ENCODE measurements at places on chromosomes 7 and 10.
A peak's percentile ranks its signal among the peaks of the same experiment; 100 is the strongest.

- peak; percentile 58 for DNase-seq
Observed at GRCh38 chr7:116180302-116180701, 30.0 kb upstream of the TES start.

DNA sequence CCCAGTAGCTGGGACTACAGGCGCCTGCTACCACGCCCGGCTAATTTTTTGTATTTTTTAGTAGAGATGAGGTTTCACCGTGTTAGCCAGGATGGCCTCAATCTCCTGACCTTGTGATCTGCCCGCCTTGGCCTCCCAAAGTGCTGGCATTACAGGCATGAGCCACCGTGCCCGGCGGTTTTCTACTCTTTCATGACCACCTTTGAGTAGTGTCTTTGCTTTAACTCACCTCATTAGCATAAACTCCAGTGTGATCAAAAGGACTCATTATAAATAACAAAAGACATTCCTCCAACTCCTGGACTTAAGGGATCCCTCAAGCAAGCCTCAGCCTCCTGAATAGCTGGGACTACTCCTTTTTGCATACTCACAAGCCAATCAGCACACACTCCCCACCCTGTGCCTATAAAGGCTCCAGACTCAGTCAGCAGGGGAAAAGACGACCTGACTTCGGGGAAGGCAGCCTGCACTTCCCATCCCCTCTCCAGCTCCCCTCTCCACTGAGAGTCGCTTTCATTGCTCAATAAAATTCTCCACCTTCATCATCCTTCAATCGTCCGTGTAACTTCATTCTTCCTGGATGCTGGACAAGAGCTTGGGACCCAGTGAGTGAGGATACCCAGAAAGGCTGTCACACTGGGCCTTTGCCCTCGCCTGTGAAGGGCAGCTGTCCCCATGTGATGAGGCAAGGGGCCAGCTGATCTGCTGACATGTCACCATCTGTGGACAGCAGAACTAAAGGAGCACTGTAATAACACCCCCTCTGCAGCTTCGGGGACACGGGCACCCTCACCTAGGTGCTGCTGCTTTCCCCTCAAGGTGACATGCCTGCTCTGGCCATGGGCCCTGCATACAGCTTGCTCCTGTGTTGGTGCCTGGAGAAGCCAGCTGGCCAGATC is 35.0 kb upstream of the EIF4H start:
- DNase-seq, result no peak

DNA sequence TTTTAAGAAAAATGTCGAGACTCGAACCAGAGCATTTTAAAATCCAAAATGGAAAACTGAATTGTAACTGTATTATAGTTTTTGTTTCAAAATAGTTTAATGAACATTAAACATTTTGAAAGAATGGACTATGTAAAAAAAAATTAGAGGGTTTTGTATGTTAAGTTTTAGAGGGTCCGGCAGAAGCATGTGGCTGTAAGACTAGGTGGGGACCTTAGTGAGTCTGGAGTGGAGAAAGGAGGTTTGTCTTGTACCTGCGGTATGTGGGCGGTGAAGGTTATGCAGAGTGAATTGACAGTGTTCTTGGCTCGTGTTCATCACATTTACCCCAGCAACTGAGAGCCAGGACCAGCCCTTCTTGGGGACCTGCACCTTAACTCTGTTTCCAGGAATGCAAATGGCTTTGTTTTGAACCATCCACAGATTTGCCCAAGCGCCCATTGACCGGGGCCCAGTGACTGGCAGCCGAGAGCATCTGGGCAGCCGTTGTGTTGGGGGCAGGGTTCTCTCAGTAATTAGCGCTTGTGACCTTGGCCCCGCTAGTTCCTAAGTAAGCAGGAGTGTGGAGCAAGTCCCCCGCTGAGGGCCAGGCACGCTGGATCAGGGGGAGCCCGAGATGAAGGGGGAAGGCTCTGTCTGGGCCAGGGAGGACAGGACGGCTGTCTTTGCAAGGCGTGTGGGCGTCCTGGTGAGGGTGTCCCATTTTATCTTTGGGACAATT is 1.4 kb upstream of the KLF6 start:
- DNase-seq, result peak; percentile 34

GRCh38 chr7:130879191-130879590 is 145.2 kb upstream of the KLF14 start:
- no peak for DNase-seq

DNA sequence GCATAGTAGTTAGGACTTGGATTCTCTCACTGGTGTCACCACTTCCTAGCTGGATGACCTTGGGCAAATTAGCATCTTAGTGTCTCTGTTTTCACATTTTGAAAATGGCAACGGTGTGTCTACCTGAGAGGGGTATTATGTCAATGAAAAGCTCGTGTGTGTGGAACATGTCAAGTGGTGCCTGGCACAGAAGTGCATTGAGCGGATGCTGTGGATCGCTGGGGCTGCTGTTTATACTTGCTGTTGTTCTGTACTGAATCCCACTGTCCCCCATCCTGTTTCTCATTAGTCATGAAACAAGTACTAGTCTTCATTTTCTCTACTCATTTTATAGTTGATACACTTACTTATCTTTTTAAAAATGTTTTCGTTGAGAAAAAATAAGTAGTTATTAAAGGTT is 26.1 kb downstream of the RBM33 start:
- no peak for DNase-seq

DNA sequence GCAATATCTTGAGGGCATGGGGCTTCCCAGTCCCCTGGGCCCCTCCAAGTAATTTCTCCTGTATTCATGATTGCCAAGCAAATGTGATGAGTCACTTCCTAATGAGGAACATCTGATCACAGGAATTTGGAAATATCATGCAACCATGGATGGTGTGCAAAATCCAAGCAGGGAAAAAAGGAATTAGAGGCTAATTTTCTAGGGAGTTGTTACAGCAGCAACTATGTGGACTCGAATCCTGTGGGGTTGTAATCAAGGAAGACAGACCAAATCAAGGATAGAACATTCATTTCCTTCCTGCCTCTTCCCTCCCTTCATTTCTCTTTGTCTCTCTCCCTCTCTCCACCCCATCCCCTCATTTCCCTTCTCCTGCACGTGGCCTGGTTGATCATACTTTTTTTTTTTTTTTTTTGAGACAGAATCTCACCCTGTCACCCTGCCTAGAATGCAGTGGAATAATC is 23.9 kb upstream of the AGFG2 start:
- peak; percentile 71 for DNase-seq

DNA sequence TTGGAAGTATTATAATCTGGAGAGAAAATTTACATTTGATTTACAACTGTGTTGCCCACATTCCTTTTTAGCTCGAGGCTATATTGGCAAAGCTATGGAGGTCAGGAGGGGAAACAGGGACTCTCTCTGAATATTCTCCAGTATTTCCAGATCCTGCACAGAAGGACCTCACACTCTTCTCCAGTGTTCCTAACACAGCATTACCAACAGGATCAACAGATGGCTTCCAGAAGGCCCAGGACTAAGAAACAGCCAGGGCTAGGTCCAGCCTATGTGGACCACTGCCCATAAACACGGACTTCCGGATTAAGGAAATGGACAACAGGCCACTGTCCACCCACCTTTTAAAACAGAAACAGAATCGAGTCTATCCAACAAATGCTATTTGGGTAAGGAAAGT is 65.3 kb downstream of the CHCHD3 start:
- no peak for DNase-seq

- DNase-seq, result no peak
Observed at GRCh38 chr7:50404392-50404791, 45.8 kb downstream of the FIGNL1 start.

DNA sequence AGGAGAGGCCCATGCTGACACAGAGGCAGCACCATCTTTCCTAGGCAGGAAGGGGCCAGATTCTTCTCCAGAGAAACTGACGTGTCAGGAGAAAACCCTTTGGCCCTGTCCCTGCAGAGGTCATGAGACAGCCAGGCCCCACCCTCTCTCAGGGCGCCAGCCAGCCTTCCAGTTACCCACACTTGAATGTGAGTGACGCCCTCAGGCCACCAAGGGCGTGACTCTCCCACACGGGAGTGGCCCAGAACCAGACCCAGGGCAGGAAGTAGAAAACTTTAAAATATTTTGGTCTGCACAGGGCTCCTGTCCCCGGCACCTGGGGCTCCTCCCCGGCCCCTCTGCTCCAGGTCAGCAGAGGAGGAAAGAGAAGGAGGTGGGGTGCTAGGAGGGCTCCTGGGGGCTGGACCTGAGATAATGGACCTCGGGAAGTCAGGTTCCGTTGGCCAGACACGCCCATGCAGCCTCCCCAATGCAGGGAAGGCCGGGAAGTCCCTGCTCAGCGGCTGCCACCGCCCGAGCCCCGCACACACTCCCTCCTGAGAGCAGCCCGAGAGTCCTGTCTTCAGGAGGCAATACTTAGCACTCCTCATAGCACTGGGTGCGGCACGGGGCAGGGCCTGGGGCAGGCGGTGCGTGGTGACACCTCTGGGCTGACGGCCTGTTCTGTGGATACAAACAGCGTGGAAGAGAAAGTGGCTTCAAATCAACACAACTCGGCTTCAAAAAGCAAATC is 67.0 kb upstream of the CFAP46 start:
- DNase-seq, result no peak

- no peak for DNase-seq
Observed at GRCh38 chr7:22720791-22721786, 5.9 kb upstream of the IL6 start.

DNA sequence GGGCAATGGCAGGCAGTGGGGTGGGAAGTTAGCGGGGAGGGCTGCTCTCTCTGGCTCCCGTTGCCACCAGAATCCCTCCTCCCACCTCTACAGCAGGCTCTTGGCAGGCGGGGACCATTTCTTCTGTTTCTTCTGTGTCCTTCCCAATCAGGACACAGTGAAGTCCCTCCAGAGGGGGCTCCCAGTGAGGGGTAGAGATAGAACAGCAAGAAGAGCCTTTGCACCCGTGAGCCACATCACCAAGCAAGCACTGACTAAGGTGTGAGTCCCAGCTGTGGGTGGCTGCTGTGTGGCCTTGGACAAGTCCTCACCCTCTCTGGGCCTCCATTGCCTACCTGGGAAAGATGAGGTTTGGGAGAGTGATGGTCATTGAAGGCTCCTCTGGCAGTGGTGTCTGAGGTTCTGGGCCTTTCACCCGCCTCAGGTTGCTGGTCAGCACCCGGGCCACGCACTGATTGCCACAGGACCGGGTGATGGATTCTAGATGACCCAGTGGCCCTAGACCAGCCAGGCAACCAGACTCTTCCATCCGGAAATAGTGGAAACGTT is 26.0 kb upstream of the PCBD1 start:
- DNase-seq, result no peak

- DNase-seq, result no peak
Observed at GRCh38 chr10:49395741-49396665, at the start of gene DRGX. Gene DRGX (minus strand): TSS chr10:49396089. CDS start chr10:49395440, 649 bp downstream.

DNA sequence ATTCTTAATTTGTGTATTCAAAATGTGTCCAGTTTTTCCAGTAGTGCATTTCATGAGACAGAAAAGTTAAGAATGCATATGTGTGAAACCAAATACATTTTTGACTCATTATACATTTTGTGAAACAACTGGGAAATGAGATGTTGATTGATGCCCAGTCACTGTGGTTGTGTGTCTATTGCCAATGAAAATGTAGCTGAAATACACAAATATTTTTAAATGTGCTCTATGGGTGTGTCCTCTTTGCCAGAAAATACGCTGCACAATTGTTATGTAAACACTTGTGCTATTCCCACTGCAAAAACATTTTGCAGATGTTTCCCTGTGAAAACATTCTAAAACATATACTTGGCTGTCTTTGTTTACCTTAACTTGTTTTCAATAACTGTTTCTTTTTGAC is 395.2 kb downstream of the TFEC start:
- no peak for DNase-seq

GRCh38 chr10:87093632-87094372 is 841 bp downstream of the GLUD1 start:
- peak; percentile 51 for DNase-seq

DNA sequence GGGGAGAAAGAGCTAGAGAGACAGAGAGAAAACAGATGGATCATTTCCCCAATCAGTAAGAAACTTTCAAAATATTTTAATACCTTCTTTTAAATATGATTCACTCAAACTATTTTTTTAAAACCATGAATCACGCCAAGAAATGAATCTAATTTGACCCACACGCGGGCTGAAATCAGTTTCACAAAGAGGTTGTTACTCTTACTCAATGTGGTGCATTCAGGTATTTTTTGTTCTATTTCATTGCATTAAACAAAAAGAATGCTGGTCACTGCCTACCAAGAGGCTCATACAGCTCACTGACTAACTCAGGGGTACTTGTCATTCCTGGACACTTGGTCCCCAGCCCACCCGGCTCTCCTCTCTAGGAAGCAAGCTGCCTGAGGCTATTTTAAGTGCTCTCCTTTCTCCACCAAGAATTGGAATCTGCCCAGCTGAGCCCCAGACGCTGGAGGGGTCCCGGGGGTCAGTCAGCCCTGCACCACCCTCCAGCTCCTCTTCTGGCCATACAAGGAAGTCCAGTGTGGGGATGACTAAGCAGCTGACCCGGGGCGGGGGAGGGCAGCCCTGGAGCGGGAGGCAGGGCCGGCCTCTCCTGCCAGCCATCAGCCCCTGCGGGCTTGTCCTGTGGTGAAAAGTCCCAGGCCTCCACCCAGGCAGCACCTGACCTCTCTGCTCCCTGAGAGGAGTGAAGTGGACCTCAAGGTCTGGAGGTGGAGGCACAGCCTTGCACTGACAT is 21.7 kb upstream of the PFKP start:
- DNase-seq, result peak; percentile 91

All from EL (cell line).